Esophagus squamous epithelium (tissue), 5 donors: ENCODE measurements at places on chromosomes 6 and 20. TPM values are rescaled to one million over a fixed set of nuclear protein-coding genes. Genes with fewer than 3 reads are reported as not detected.

MDFI gene
- 78.9 TPM for total RNA-seq

PTGIS gene
- 1.6 TPM for total RNA-seq

SCUBE3 gene
- total RNA-seq: not detected

TRPC4AP gene
- 50.4 TPM for total RNA-seq

NRSN1 gene
- not detected for total RNA-seq

MLN gene
- not detected for total RNA-seq

RAE1 gene
- total RNA-seq: 42.7 TPM

IP6K3 gene
- total RNA-seq: 1.7 TPM

FNDC11 gene
- total RNA-seq: not detected

NEURL2 gene
- 6.2 TPM for total RNA-seq

SLC22A7 gene
- not detected for total RNA-seq

C6orf52 gene
- total RNA-seq: not detected

ZC2HC1B gene
- not detected for total RNA-seq

BPIFA1 gene
- not detected for total RNA-seq

SCRT2 gene
- total RNA-seq: not detected

PARD6B gene
- 4.7 TPM for total RNA-seq
